ENCODE measurements at places on chromosomes 2 and 18. TPM values are rescaled to one million over a fixed set of nuclear protein-coding genes. Genes with fewer than 3 reads are reported as not detected.

EPB41L3 gene
- 0.25 TPM for polyA plus RNA-seq

ZBTB7C gene
- polyA plus RNA-seq = not detected

CD8B2 gene
- not detected for polyA plus RNA-seq

TUBB6 gene
- polyA plus RNA-seq = 160 TPM

RESP18 gene
- not detected for polyA plus RNA-seq

DSG2 gene
- 25.2 TPM for polyA plus RNA-seq

CGREF1 gene
- 0.21 TPM for polyA plus RNA-seq

NYAP2 gene
- polyA plus RNA-seq = not detected

ANKRD29 gene
- 1.6 TPM for polyA plus RNA-seq

CCDC74B gene
- polyA plus RNA-seq = 10.3 TPM

RUFY4 gene
- 0.64 TPM for polyA plus RNA-seq

LOXL3 gene
- polyA plus RNA-seq = 31.2 TPM

GCG gene
- polyA plus RNA-seq = not detected

NR4A2 gene
- 0.46 TPM for polyA plus RNA-seq

BOLL gene
- not detected for polyA plus RNA-seq

PTCD3 gene
- 159 TPM for polyA plus RNA-seq

RAB6C gene
- not detected for polyA plus RNA-seq

TIMM21 gene
- 200 TPM for polyA plus RNA-seq

All from GM12878 (cell line).